A549 treated with AZD2906 at 1 μM for 4 hours (cell line): ENCODE measurements at places on chromosomes 1 and 21. TPM values are rescaled to one million over a fixed set of nuclear protein-coding genes. Genes with fewer than 3 reads are reported as not detected.

Gene LAPTM5
- total RNA-seq: 0.25 to 0.38 TPM (median 0.35 TPM) in 5 replicates

Gene UTS2
- 0.18 TPM in 1 of 5 replicates, not detected in the others for total RNA-seq

Gene RIMKLA
- 0.36 to 0.91 TPM (median 0.57 TPM) in 5 replicates for total RNA-seq

Gene FABP3
- not detected in 5 replicates for total RNA-seq

Gene POU3F1
- total RNA-seq: 0.03 to 0.06 TPM in 2 of 5 replicates, not detected in the others

Gene PERM1
- total RNA-seq: 0.10 to 0.19 TPM (median 0.13 TPM) in 5 replicates

Gene RNU11
- total RNA-seq: not detected in 5 replicates

Gene CD160
- total RNA-seq: 0.05 to 1.7 TPM in 2 of 5 replicates, not detected in the others

Gene B3GALT2
- not detected in 5 replicates for total RNA-seq

Gene SLC45A3
- total RNA-seq: 4.2 to 5.2 TPM (median 5.1 TPM) in 5 replicates

Gene GNG4
- 10.4 to 16.4 TPM (median 12.7 TPM) in 5 replicates for total RNA-seq

Gene HEYL
- 3.1 to 3.5 TPM (median 3.4 TPM) in 5 replicates for total RNA-seq
